ENCODE measurements at places on chromosomes 12 and 14.

DNA sequence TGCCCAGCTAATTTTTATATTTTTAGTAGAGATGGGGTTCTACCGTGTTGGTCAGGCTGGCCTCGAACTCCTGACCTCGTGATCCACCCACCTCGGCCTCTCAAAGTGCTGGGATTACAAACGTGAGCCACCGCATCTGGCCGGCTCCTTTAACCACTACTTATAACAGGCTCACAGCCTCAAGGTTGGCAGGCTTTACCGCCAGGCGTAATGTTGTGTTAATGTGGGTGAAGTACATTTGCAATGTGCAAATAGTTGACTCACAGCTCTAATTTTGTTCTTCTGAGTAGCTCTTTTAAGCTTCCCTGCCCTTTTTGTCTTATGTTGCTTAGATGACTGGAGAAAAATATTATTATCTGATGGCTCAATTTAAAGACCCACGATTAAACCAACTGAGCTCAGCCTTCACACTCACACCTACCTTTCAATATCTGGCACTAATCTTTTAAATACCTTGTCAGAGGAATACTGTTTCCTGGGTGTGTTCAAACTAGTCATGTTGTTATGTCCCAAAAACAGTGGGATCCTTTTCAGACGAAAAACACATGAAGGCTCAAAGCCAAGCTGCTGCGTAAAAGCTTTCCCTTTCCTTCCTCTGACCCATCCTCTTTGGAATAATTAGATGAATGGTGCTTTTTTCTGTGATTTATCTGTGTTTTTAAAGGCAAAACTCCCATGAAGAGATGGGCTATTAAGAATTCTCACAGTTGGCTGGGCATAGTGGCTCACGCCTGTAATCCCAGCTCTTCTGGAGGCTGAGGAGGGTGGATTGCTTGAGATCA is 57.2 kb upstream of the USP44 start:
- DNase-seq: no peak

DNA sequence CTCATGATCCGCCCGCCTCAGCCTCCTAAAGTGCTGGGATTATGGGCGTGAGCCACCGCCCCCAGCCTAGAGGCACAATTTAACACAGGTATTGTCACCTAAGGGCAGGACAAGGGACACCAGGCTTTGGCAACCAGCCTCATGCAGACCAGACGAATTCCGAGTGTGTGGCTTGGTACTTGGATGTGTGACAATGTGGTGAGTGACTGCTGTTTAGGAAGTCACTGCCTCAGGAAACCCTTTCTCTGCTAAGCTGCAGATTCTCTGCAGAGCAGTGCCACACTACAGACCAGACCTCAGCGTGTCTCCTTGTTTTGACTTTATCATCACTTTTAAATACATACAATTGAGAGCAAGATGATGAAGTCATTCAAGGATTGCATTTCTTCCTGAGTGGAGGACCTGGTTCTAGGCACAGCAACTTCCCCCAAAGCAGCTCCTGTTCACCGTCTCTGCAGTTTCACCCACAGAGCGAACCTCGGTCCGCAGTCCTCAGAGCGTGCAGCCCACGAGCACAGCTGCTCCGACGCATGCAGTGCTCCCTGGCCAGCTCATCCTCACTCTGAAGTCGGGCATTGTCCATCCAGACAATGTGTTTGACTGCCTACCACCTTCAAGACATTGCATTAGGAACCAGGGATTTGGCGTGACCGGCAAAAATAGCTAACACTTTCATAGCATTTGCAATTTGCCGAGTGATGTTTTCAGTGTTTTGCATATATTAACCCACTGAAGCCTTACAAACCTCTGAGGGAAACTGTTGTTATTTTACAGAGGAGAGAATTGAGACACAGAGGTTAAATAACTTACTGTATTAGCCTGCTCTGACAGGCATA is 235.2 kb downstream of the CHST11 start:
- no peak for DNase-seq

DNA sequence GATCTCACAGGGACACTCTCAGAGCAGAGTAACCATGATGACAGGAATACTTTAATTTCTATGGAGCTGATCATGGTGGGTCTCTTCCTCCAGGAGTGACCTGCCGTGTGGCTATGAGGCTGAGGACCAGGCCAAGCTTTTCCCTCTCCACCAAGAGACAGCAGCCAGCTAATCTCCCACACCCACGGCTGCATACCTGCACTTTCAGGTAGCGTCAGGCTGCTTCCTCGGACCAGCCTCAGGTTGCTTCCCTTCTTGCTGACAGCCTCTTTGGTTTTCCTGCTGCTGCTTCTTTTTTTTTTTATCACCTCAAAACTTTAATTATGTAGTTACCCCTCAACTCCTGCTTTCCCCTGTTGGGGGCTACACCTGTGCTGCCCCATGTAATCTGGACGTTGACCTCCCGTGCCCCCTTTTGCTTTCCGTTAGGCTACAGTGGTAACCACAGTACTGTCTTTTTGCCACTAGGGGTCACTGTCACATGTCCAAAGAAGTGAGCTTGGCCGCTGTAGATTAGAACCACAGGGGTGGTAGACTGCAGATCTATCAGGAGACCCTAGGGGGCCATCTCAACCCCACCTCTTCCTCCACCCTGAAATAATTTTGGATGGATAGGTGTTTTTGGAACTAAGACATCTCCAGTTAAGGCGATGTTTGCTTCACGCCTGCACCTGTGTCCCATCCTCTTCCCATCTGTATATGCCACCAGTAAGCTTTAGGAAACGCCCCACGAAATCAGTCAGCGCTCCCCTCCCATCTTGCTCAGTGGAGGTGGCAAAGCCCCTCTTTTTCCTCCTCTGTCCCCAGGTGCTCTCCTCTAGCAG is 7.8 kb upstream of the PIP4K2C start:
- DNase-seq: peak; percentile 66

- no peak for DNase-seq
Observed at GRCh38 chr14:25006961-25007795, 42.8 kb downstream of the STXBP6 start.

- DNase-seq: no peak
Observed at GRCh38 chr12:127126260-127126628, 1140.7 kb upstream of the TMEM132C start.

DNA sequence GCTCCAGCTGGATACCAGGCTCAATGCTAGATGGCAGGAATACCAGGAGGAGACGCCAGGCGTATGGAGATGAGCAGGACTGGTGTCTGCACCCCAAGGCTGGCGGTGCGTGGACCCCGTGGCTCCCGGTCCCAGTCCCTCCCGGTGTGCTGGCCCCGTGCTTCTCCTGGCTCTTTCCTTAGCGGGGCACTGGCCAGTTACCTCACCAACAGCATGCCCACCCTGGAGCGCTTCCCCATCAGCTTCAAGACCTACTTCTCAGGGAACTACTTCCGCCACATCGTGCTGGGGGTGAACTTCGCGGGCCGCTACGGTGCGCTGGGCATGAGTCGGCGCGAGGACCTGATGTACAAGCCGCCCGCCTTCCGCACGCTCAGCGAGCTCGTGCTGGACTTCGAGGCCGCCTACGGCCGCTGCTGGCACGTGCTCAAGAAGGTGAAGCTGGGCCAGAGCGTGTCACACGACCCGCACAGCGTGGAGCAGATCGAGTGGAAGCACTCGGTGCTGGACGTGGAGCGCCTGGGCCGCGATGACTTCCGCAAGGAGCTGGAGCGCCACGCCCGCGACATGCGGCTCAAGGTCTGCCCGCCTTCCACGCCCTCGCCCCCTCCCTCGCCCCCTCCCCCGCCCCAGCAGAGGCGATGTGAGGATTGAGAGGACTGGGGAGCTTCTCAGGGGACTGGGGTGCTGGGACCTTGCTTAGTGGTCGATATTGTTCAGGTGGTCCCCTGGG is 14.6 kb downstream of the VASH1 start:
- DNase-seq: no peak

GRCh38 chr14:91454580-91454979 is 37.0 kb upstream of the CCDC88C start:
- no peak for DNase-seq

DNA sequence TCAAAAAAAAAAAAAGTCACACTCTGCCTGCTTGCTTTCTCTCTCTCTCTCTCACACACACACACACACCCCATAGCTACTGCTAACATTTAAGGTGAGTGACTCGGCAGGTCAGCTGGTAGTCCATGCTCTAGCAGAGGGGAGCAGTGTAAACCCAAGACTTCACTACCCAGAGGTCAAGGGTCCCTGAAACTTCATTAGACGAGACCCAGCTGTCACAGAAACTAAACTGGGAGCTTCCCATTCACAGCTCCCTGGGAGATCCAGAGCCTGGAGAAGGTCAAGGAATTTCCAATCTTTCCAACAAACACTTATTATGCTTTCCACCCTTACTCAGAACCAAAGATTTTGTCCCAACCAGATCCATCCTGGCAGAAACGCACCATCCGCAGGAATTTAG is 33.2 kb downstream of the CKAP4 start:
- no peak for DNase-seq

- DNase-seq: no peak
Observed at GRCh38 chr14:63297372-63298063, 21.2 kb downstream of the GPHB5 start.

GRCh38 chr12:69881771-69882170 is 56.7 kb downstream of the MYRFL start:
- DNase-seq: no peak

DNA sequence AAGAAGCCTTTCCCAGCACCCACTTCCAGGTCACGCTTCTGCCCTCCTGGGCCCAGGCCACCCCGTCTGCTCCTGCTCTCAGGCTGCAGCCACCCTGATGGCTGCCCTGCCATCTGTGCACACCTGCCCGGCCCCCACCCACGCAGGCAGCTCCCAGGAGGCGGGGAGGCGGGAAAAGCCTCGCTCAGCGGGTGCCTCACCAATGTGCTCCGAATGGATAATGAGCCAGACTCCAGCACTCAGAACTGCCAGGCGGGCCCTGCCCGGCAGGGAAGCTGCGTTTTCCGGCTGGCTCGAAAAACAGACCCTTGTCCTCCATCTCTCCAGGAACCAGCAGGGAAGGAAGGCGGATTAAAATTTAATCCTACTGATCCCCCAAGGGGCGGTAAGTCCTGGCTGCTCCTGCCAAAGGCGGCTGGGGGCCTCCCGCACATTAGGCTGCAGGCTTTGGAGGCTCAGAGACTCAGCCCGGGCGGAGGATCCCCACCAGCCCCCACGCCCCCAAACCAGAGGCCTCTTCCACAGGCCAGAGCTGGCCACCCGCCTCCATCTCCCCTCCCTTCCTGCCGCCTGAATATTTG is 104.0 kb downstream of the NCOR2 start:
- no peak for DNase-seq

DNA sequence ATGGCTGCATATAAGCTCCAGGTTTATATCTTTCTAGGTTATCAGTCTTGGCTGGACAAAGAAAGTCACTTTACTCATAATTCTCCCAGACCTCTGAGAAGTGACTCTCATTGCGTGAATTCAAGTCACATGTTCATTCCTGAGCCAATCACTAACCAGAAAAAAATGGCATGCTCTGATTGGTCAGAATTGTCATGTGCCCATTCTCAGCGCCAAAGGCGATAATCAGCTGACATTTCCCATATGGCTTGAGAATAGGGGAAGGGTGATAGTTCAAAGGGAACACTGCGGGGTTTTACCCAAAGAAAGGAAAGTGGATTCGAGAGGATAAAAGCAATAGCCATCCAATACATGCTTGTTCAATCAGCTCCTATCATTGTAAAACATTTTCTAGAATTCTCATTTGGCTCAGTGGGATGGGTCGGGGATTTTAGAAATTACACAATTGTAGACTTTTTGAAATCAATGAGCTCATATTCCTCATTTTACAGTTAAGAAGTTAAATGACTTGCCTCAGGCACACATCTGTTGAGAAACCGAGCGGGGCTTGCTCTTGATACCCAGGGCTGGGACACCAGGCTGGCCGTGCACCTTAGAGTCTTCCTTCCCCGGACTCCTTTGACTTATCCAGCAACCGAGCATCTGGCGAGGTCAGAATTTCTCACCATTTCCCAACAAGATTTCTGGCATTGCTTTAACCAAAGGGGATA is 454.0 kb upstream of the TBX3 start:
- no peak for DNase-seq

- DNase-seq: no peak
Observed at GRCh38 chr12:76341436-76342030, 6.7 kb downstream of the BBS10 start.

GRCh38 chr14:70239802-70240201 is 51.1 kb upstream of the SLC8A3 start:
- peak; percentile 33 for DNase-seq

GRCh38 chr14:90903101-90903500 is 86.9 kb upstream of the TTC7B start:
- DNase-seq: peak; percentile 24

DNA sequence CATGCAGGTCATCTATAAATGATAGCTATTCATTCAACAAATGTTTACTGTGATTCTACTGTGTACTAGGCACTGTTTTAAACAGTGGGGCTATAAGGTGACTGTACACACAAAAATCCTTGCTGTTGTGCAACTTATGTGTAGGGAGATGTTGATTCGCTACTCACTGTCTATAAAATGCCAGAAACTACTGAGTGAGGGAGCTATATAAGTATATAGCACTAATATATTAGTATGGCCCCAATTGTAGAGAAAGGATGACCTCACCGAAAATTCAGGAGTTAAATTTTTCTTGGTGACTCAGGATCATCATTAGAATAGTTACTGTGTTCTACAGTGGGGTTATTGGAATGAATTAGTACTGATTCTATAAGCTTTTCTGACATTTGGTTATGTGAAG is 117.4 kb downstream of the TGFB3 start:
- no peak for DNase-seq

GRCh38 chr14:100525615-100526014 is 61.6 kb downstream of the BEGAIN start:
- DNase-seq: no peak

DNA sequence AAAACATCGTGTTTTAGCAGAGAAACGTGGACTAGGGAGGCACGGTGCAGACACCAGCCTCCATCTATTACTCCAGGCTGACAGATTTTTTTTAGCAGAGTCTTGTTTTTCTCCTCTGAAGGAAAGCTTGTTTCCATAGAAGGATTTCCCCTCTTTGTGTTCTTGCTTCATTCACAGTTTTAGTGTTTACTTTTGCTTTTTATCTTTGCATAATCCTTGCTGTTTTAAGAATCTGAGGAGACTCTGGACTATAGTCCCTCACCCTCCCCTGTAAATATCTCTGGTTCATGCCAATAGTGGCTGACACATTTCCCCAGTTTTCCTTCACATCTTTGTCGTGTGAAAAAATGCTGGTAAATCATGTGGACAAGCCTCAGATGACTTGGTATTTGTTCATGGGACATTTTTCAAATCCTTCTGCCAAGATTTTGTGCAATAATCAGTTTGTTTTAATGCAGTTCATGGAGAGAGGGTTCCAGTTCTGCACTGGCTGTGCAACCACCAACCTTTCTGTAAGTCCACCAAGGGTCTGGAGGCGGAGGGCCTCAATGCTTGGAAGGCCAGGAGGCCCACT is 39.9 kb upstream of the TMCC3 start:
- no peak for DNase-seq

- DNase-seq: no peak
Observed at GRCh38 chr14:98223106-98223505, 1048.9 kb downstream of the BCL11B start.

- no peak for DNase-seq
Observed at GRCh38 chr12:591167-592023, 71.8 kb downstream of the NINJ2 start.

DNA sequence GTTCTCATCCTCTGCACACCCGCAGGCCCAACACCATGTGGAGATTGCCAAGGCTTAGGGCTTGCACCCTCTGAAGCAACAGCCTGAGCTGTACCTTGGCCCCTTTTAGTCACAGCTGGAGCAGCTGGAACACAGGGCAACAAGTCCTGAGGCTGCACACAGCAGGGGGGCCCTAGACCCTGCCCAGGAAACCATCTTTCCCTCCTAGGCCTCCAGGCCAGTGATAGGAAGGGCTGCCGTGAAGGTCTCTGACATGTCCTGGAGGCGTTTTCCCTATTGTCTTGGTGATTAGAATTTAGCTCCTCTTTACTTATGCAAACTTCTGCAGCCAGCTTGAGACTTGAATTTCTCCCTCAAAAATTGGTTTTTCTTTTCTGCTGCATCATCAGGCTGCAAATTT is 373.5 kb upstream of the CLEC14A start:
- no peak for DNase-seq
